Activated T-helper 2 cell treated with anti-CD3 and anti-CD28 coated beads, Interferon-gamma antibody, Interleukin-2, Interleukin-4, amounts not matched to agents 10 μg/mL and 5 μg/mL and 100 μg/mL, durations not matched to agents 14 hours and 24 hours and 36 hours (primary cell): ENCODE measurements at places on chromosomes 11 and 22. TPM values are rescaled to one million over a fixed set of nuclear protein-coding genes. Genes with fewer than 3 reads are reported as not detected.

GRCh38 chr22:44536411-44536810, 38.4 kb upstream of the RTL6 start:
- no peaks in the 10 kb centered on the region for H3K36me3 ChIP-seq
- DNase-seq: no peak
- H3K27ac ChIP-seq: no peak overlapping the region
- H3K4me3 ChIP-seq: no peak overlapping the region
- H3K4me1 ChIP-seq: peaks cover 6% of the 10 kb centered on the region

The CNTN5 gene
- not detected in 2 replicates for total RNA-seq

DNA sequence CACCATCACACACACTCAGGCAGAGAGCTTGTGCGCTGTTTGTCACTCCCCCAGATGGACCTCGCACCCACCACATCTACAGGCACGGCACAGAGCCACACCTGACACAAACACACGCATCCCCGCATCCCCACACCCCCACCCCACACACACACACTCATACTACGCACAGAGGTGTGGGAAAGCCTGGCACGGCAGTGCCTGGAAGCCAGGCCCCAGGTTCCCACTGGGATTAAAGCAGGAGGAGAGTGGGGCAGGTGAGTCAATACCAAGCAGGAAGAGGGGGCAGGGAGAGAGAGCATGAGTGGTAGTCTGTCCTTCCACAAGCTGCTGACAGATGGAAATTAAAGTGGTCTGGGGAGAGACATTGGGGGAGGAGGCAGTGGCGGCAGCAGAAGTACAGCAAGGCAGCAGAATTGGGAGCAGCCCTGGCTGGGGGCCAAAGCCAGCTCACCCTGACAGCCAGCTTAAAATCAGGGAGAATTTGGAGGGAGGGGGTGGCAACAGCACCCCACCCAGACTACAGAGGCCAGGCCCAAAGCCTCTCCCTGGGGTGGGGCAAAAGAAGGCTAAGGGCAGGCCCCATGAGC, 20.7 kb downstream of the TNKS1BP1 start:
- H3K27me3 ChIP-seq: no peaks in the 10 kb centered on the region
- peaks cover 24% of the 10 kb centered on the region for H3K36me3 ChIP-seq
- H3K4me3 ChIP-seq: no peak overlapping the region
- DNase-seq: no peak

DNA sequence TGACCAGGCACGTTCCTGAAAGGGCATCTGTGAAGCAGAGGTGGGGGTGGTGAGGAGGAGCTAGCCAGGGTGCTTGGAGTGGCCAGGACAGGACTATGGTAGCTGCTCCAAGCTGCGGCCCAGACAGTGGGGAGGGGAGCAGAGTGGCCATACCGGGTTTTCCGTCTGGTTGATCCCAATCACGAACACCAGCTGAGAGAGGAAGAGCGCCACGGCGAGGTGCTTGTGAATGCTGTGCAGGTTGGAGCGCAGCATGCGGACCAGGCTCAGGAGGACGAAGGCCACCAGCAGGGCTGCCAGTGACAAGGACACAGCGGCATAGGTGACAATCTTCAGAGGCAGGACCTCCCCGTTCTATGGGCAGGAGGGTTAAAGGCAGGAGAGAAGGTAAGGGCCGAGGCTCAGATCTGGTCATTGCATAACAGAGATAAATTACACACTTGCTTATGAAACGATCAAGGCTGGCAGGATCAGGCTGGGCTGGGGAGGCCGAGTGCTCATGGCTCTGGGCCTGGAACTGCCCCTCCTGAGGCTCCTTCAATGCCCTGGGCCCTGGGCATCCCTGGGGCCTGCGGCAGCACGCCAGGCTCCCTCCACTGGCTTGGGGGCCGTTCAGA, 41.5 kb downstream of the TRMU start:
- H3K36me3 ChIP-seq: no peaks in the 10 kb centered on the region
- no peak overlapping the region for H3K27ac ChIP-seq
- no peaks in the 10 kb centered on the region for H3K4me1 ChIP-seq

GRCh38 chr11:33980897-33981296, 70.6 kb upstream of the CAPRIN1 start:
- DNase-seq: no peak
- H3K36me3 ChIP-seq: no peaks in the 10 kb centered on the region
- H3K27me3 ChIP-seq: peaks cover 16% of the 10 kb centered on the region

The ASCC2 gene
- total RNA-seq: 69.8 and 74.9 TPM in 2 replicates
